ENCODE measurements at places on chromosomes 16 and 17.

DNA sequence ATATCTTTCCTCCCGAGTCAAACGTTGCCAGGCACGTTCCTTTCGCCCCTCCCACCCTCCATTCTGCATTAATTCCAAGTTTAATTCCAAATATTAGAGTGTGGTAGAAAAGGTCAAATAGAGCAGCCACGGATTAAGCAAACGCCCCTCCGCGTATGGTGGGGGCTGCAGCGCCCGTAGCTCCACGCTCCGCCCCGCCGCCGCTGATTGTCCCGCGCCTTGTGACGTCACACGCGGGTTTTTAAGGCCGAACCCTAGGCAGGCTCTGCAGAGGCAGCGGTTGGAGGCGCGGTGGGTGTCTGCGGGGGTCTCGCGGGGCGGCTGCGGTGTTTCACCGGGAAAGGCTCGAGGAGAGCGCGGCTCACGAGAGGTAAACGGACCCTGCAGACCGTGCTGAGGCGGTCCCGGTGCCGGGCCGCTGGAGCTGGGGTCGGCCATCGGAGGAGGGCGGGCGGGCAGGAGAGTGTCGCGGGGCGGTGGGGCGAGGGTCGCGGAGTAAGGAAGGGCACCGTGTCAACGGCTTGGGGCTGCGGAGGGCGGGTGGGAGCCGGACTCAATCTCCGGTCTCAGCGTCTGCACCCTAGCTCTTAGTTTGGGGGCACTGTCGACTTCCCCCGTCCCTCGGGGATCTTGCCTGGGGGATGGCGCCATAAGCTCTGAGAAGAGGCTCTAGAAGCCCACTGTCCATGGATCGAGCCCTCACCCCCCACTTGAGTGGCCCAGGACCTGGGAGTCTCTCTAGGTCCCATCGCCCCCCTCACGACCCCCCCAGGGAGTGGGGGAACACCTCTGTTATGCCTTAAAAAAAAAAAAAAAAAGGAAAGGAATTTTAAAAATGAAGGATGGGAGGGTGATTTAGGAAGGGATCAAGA, at the start of gene ARL4D:
ARL4D (plus strand) TSS at position 270 of the 872 bp plus-strand sequence. CDS start 740 bp downstream, outside the sequence.
- DNase-seq = peak; percentile 64

DNA sequence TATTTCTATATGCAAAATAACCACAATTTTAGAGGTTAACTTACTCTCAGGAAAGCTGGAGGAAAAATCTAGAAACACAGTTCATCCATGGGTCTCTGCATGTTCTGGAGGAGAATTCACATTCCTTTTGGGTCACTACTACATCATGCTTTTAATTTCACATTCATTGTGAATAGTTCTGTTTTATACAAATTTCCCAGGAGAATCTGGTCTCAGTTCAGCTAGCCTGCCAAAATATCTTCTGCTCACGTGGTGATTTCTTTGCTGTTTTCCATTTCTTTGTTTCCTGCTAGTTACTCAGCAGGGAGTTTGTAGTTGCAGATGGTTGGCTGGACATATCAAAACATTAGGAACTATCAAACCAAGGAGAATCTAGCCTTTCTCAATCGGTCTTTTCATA, at the start of gene ABCA9:
ABCA9 (minus strand) TSS at position 106 of the 400 bp plus-strand sequence. CDS start 9,801 bp downstream, outside the sequence.
- DNase-seq = no peak

- no peak for DNase-seq
Measured at GRCh38 chr17:31604936-31605335, 213.5 kb downstream of the RAB11FIP4 start.

DNA sequence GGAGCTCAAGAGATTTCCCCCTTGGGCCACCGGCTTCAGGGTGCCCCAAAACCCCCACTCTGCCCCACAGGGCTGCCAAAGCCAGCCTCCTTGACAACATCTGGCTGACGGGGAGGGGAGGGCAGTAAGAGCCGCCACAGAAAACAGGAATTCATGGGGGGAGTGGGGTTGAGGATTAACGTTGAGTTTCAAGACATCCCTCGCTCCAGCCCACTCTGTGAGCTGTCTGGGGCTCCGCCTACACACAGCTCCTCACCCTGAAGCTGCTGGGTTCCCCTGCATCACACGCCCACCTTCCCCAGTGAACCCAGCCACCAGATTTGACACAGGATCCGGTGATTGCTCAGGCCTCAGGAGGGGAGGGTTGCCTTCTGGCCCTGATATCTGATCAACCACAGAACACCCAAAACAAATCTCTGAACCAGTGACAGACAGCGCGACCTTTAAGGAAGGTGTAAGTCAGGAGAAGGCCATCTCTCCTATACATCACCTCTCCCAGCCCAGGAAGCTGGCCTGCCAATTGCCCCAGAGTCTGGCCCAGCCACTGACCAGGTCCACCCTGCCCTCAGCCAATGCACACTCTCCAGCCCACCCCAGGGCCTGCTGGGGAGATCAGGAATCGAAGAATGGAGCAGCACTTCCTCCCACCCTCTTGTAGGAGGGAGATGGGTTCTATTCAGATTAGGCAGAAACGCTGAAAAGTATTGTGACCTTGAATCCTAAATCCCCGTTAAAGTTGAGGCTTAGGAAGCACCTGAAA, 132.1 kb downstream of the CLEC16A start:
- no peak for DNase-seq

DNA sequence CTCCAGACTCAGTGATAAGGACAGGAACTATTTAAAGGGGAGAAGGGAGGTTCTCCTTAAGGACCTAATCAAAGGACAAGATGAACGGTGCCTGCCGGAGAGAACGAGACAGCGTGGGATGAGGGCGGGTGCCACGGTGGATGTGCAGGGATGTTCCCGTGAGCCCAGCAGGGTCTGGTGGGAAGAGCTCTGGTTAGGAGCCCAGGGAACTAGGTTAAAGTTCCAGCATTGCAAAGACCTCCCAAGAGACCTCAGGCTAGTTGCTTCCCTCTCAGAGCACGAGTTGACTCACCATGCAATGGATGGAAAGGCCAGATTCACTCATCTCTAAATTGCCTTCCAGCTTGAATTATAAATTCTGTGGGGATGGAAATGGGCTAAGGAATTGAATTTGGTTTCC, 14.7 kb downstream of the CCR7 start:
- no peak for DNase-seq

DNA sequence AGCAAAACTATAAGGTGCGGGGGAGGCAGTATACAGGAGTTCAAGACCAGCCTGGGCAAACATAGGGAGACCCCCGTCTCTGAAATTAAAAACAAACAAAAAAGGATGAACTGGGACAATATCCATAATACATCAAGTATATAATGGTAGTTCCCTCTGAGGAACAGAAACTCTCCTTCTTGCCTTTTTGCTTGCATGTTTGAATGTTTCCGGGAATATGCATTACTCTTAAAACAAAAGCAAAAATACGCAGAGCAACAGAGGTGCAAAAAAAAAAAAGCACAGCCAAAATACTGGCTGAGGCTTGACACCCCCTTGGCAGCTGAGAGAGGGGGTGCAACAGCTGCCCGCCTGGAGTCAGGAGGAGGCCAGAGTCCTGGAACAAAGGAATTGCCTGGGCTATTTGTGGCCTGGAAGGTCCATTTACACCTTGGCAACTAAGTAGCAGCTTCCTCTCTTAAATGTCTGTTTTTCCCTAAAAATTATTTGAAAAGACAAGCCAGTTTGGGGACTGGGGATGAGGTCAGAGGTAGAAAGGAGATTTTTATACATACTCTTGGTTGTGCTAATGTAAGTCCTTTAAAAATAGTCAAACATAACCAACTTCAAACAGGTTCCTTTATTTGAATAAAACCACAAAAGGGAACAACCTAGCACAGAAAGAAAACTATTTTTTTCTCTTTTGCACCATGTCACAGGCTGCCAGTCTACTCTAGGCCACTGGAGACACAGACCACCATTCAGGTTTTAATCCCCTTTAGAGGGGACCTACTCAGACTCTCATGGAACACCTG, 19.5 kb downstream of the USP7 start:
- DNase-seq = no peak

- no peak for DNase-seq
Measured at GRCh38 chr16:4578961-4579530, 22.9 kb downstream of the C16orf96 start.

DNA sequence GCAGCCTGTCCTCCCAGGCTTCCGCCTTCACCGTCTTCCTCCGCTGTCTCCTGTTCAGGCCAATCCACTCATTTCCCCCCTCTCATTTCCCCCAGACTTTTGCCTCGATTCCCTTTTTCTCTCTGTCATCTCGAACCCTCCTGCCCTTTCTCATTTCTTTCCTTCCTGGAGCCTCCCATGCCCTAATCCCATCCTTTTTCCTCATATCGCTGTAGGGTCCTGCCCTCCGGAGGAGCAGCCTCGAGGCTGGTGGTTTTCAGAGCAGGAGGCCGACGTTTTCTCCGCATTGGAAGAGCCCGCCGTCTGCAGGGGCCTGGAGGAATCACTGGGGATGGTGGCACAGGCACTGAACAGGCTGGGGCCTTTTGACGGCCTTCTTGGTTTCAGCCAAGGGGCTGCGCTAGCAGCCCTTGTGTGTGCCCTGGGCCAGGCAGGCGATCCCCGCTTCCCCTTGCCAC, 597 bp downstream of the OVCA2 start:
- no peak for DNase-seq

DNA sequence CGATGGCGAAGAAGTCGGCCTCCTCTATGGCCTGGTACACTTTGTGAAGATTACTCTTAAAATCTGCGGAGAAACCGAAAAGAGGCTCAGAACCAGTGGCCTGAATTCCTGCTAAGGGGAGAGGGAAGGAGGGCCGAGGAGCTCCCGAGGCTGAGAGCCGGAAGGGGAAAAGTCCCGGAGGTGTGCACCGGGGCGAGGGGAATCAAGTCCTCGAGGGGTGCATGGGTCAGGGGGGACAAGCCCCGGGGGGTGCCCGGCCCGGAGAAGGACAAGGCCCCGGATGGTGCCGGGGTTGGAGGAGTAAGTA, 495 bp downstream of the PARN start:
- no peak for DNase-seq

DNA sequence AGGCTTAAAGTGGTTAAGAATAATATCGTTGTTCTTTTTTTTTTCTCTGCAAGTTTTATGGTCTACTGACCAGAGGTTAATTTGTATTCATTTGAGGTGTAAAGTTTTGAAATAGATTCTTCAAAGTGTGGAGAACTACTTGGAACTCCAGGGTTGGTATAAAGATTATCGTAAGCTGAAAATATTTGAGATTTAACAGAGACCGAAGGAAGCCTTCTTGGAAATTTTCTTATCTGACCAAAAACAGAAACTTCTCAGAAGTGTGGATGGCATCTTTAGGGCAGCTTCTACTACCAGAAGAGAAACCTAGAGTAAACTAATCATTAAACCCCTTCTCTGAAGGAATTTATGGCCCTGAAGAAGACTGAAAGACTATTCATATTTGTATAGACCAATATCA, 206.8 kb upstream of the MON1B start:
- no peak for DNase-seq

DNA sequence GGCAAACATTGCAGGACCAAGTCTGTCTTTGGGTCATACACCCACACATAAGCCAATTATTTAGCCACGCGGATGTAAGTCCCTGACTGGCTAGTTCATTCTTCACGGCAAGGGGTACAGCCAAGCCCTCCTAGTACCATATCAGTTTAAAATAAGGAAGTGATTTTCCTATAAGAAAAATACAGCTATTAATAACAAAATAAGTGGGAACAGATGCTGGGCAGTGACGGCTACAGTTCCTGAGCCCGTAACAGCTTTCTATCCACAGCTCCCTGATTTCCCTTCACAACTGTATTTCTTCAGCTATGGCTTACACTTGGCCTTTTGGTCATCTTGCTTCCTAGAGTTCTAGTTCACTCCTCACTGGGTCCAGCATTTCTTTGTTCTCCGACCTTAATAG, 542.4 kb upstream of the C16orf82 start:
- DNase-seq = no peak

GRCh38 chr16:25260416-25260815, 2.8 kb upstream of the ZKSCAN2 start:
- DNase-seq = no peak

DNA sequence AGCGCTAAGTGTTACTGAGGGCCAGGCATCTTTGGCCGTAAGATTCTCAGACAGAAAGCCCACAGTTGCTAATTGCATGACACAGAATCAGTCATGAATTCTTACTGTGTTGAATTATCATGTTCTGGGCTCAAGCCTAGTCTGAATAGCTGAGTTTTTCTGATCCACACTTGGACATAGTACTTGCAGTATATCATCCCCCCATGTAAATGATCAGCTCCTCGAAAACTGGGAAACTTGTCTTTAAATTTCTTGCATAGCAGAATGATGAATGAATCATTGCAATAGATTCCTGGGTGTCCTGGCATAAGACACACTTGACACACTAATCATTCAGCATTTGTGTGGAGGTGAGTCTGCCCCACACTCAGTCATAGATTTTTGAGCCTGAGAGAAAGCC, 2.2 kb downstream of the MLYCD start:
- DNase-seq = no peak

GRCh38 chr17:4944554-4945175, 3.7 kb downstream of the PFN1 start:
- DNase-seq = no peak

GRCh38 chr17:79844869-79845600, 5.8 kb upstream of the CBX4 start:
- peak; percentile 32 for DNase-seq

GRCh38 chr17:64336760-64337413, 53.8 kb downstream of the PECAM1 start:
- DNase-seq = no peak

- no peak for DNase-seq
Measured at GRCh38 chr16:79608976-79609375, 8.4 kb upstream of the MAF start.

DNA sequence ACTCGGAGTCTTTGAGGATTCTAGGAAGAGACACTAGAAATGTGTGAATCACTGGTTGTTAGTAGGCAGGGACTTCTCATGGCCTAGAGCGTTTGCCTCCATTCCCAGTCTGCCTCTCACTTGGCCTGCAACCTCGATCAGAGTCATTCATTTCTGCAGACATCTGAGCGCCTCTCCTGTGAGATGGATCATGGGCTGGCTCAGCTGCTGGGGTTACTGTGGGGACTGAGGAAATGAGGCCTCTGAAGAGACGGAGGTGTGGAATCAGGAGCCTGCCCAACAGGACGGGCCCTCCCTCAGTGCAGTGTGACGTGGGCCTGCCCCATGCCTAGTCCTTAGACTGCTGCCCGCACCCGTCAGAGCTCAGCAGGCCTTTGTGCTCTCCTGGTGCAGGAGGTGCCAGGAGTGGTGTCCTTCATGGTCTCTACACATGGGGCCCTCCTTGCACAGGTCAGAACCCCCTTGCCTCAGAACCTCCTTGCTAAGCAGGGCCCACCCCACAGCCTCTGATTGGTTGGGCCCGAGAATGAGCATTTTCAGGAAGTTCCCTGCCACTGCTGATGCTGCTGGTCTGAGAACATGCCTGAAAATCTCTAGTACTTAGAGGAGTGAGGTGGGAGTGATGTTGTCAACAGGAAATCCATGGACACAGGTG, 99.4 kb downstream of the NPIPB11 start:
- no peak for DNase-seq

DNA sequence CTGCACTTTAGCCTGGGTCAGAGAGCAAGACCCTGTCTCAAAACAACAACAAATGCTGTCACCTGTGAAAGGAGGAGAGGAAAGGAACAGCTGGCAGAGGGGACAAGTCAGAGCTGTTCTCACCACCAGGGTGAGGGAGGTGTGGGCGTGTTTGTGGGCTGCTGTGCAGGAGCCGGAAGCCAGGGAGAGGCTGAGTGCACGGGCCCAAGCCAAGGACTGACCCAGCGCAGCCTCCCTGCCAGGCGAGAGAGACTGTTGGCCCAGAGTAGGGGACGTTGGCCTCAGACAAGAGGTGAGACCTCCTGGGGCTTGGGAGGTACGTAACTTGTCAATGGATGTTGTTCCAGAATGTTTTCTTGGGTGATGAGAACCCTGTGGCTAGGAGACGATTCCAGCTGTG, 10.7 kb downstream of the SPNS2 start:
- no peak for DNase-seq

- no peak for DNase-seq
Measured at GRCh38 chr16:49700251-49701064, 155.5 kb downstream of the ZNF423 start.

- DNase-seq = no peak
Measured at GRCh38 chr17:40338058-40338457, 26.5 kb downstream of the GJD3 start.
